ENCODE measurements at places on chromosomes 3 and 15.
A peak's percentile ranks its signal among the peaks of the same experiment; 100 is the strongest.

GRCh38 chr3:64123931-64124330 lies 100.6 kb upstream of the PSMD6 start:
- no peak for DNase-seq

- DNase-seq: no peak
Observed at GRCh38 chr3:46383211-46383950, 12.6 kb downstream of the CCR5 start.

GRCh38 chr3:189766416-189766815 lies 135.2 kb downstream of the TP63 start:
- DNase-seq: no peak

GRCh38 chr3:4859788-4860187 lies 119.4 kb upstream of the BHLHE40 start:
- DNase-seq: no peak

DNA sequence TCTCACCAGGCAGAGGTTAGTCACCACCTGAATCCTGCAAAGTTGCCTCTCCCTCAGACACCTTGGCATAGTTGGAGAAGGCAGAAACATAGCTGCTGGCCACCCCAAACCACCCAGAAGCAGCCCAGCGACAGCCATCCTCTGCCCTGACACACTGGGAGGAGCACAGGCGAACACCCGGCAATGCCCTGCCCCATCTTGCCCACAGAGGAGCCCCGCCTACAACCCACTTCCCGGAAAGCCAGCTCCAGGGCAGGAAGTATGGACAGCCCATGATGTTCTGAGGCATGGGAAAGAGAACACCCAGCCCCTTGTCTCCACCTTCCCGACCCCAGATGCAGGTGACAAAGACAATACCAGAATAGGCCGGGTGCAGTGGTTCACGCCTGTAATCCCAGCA lies 12.6 kb upstream of the SHISA5 start:
- no peak for DNase-seq

DNA sequence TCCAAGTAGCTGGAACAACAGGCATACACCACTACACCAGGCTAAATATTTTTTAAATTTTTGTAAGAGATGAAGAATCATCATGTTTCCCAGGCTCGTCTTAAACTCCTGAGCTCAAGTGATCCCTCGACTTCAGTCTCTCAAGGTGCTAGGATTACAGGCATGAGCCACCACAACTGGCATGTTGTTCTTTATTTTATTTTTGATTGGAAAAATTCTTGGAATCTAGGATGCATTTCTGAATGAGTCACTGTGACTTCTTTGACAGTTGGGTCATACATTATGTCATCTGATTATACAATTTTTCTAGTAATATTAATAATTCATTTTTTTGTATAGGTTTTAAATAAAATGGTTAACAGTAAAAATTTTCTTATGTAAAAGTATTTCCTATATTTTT lies 870.2 kb downstream of the SI start:
- DNase-seq: no peak

DNA sequence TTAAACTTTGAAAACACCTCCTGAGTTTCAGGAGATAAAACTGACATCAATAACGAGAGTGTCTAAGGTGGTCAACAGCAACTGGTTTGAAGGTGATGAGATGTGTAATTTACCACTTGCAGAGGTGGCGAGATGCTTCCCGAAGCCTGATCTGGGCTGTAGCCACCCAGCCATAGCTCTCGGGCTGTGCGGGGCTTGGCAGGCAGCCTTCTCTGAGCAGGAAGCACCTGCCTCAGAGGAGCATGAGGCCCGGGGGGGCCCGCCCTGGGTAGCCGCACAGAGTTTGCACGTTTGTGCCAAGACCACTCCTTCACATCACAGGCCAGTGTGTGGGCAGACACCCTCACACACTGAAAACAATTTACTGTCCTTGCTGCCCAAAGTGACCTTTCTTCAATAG lies 220.3 kb downstream of the CACNA2D3 start:
- peak; percentile 61 for DNase-seq

DNA sequence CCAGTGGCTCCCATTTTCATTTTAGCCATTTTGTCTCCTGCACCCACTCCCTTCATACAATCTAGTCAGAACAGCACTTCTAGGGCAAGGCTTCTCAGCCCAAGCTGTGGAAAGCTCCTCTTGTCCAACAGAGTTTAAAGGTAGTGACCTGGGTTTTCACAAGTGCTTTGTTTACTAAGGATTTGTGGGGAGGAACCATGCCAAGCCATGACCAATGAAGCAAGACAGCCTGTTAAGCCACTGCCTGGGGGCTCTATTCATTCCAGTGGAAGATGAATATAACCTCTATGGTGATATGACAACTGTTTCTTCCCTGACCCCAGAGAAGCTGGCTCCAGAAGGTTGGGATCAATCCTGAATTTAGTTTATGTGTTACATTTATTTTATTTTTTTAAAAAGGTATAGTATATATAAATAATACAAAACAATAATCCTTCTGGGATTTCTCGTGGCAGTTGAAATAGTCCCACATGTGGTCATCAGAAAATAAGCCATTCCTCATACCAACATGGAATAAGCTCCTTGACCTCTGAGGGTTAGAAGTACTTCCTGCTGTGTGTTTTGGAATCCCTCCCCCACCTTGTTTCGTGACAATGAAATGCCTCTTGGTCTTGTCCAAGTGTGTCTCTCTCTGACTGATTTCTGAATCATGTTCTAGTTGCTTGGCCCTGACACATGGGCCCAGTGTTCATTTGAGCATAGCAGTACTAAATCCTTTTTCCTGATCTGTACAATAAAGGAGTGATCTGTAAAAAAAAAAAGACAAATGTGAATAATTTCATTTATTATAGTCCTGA lies 13.3 kb upstream of the THUMPD3 start:
- DNase-seq: no peak

GRCh38 chr3:21059404-21059803 lies 691.6 kb downstream of the ZNF385D start:
- DNase-seq: no peak

- DNase-seq: peak; percentile 3
Observed at GRCh38 chr3:122021811-122022401, at the start of gene ILDR1. TSS of gene ILDR1 (minus strand) at chr3:122022247. CDS start at chr3:122022077, 170 bp downstream.

- DNase-seq: no peak
Observed at GRCh38 chr15:53110999-53111398, 320.9 kb upstream of the ONECUT1 start.

DNA sequence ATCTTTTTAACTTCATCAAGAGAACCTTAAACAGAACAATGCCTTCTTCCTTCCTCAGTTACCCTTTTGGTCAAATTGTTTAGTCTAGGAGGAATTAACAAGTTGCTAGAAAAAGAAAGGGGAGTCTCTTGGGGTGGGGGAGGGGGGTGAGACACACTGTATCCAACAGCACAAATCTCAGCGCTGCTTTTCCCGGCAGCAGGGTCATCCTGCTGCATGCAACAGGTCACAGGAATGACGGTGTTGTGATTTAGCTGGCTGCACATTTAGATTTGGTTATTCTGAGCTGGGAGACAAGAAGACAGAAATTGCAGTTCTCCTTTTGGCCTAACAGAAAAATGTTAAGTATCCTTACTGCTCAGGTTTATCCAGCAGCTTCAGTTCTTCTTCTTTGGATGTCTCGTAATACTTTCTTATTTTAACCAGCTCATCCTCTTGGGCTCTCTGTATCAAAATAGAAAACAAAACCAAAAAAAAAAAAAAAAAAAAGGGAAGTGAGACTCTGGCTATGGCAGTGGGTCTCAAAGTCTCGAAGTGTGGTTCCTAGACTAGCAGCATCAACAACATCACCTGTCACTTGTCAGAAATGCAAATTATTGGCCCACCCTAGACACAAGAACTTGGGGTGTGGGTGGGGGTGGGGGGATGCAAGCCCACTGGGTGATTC lies 190.5 kb downstream of the GREM1 start:
- no peak for DNase-seq

- peak; percentile 68 for DNase-seq
Observed at GRCh38 chr15:73908030-73908821, 18.0 kb upstream of the LOXL1 start.

- no peak for DNase-seq
Observed at GRCh38 chr15:71529361-71529760, 281.0 kb upstream of the NR2E3 start.

DNA sequence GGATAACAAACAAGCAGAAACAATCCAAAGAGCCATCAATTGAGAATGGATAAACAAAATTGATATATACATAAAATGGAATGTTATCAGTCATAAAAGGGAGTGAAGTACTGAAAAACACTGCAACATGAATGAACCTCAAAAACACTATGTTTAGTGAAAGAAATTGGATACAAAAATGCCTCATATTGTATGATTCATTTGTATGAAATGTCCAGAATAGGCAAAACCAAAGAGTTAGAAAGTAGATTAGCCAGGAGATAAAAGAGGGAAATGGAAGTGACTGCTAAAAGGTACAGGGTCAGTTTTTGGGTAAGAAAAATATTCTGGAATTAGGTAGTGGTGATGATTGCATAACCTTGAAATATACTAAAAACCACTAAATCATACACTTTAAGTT lies 9.8 kb upstream of the SLC25A36 start:
- no peak for DNase-seq

DNA sequence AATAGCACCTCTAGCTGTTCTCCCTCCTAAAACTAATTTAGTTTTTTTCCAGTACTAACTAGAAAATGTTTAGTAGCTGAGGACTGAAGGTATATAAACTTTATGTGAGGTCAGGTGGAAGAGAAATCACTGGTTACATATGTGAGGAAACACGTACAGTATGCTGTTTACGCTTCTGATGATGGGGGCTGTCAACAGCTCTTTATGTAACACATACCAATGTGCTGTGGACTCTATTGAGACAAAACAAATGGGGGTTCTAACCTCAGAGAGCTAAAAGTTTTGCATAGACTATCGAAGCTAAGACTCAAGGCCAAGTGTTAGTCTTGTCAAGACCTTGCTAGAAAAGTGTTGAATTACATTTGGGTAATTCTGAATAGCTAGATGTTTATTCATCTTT lies 107.5 kb downstream of the SYNPR start:
- no peak for DNase-seq

GRCh38 chr3:36444909-36445308 lies 64.6 kb downstream of the STAC start:
- DNase-seq: no peak

- DNase-seq: no peak
Observed at GRCh38 chr3:72748659-72749058, 99.6 kb downstream of the SHQ1 start.

DNA sequence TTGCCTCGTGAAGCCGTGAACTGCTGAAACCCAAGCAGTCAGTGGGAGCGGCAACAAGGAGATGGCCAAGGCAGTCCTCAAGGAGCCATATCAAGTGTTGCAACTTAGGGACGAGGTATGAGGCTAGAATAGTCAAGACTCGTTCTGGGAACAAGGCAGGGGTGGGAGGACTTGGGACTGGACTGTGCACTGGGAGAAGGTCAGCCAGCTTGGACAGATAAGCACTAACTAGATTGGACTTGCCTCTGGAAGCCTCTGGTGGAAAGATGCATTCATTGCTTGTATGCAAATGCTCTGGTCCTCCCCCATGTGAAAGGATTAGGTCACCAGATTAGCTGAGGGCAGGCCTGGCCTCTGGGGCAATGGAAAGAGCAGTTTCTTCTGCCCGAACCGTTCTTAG lies 123.3 kb upstream of the CTNNB1 start:
- DNase-seq: no peak

- no peak for DNase-seq
Observed at GRCh38 chr3:13714251-13714916, 165.5 kb downstream of the FBLN2 start.

DNA sequence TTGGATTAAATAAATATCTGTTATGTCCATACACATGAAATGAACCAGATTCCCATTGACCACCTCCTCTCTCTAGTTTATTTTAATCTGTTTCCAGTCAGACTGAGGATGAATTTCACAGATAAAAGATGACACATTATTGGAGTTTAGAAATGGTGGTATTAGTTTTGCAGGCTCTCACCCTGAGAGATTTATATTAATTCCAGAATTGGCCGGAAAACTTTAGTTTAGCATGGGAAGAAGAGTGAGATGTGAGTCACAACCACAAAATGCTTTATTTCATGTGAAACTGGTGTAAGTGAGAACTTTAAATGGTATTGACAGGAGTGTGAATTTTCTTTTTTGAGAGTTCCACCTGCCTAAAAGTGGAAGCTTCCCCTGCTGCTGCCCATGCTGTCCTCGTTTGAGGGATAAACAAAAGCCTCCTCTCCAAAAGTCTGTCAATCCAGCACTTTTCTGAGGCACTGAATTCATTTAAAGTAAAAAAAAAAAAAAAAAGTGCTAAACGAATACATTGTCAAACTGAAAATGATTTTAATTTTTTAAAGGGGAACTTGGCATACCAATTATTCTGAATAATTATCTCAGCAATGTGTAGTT lies 65.1 kb upstream of the EPHA3 start:
- DNase-seq: no peak

DNA sequence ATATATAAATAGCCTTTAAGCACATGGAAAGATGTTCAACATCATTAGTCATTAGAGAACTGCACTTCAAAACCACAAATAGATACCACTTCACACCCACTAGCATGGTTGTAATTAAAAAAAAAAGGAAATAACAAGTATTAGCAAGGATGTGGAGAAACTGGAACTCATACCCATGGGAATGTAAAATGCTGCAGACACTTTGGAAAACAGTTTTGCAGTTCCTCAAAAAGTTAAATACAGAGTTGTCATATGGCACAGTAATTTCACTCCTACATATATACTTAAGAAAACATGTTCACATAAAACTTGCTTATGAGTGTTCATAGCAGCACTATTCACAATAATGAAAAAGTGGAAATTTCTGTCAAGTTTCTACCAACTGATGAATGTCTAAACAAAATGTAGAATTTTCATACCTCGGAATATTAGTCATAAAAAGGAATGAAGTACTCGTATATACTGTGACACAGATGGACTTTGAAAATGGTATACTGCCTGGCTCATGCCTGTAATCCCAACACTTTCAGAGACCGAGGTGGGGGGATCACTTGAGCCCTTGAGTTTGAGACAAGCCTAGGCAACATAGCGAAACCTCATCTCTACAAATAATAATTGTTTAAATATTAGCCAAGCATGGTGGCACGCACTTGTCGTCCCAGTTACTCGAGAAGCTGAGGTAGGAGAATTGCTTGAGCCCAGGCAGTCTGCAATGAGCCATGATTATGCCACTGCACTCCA lies 28.1 kb downstream of the BCL2A1 start:
- no peak for DNase-seq

GRCh38 chr3:66720508-66720907 lies 219.7 kb upstream of the LRIG1 start:
- no peak for DNase-seq

DNA sequence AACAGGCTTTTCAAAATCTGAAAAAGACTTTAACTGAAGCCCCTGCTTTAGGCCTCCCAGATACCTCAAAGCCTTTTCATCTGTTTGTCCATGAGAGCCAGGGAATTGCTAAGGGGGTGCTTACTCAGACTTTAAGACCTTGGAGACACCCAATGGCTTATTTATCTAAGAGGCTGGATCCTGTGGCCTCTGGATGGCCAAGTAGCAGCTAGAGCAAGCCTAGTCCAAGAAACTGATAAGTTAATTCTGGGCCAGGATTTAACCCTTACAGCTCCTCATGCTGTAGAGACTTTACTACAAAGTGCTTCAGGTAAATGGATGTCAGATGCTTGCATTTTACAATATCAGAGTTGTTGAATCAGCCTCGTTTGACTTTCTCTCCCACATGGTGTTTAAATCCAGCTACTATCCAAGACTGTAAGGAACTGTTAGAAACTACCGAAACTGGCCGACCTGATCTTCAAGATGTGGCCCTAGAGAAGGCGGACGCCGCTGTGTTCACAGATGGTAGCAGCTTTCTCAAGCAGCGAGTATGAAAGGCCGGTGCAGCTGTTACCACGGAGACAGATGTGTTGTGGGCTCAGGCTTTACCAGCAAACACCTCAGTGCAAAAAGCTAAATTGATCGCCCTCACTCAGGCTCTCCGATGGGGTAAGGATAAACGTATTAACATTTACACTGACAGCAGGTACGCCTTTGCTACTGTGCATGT lies 3.3 kb downstream of the DET1 start:
- DNase-seq: no peak

GRCh38 chr15:90414408-90415028 lies 26.5 kb downstream of the IQGAP1 start:
- DNase-seq: no peak
